ENCODE measurements at places on chromosomes 2 and 18. TPM values are rescaled to one million over a fixed set of nuclear protein-coding genes. Genes with fewer than 3 reads are reported as not detected.

- no peak overlapping the region for H3K4me3 ChIP-seq
- no peak for DNase-seq
- H3K27ac ChIP-seq: peak overlapping the region; percentile 46
- peaks cover 11% of the 10 kb centered on the region for H3K4me1 ChIP-seq
- peaks cover 92% of the 10 kb centered on the region for H3K36me3 ChIP-seq
- no peaks in the 10 kb centered on the region for H3K27me3 ChIP-seq
Measured at GRCh38 chr2:112065486-112065885, 10.4 kb downstream of the TMEM87B start.

Gene RAMP1
- total RNA-seq: 11.2 TPM

DNA sequence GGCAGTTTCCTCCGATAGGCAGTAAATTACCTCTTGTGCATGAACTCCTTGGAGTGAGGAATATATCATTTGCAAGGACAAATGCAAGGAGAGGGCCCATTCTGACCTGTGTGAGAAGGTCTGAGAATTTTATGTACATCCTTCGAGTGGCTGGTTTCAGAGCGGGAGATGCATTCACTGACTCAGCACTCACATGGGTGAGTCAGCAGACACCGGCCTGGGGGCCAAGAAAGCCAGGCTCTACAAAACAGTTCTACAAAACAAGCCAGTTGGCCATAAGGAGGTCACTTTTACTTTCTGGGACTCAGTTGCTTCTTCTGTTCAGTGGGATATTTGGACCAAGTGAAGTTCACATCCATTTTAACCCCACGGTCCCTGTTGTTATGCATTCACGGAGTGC lies 35.3 kb downstream of the CYP26B1 start:
- H3K36me3 ChIP-seq: no peaks in the 10 kb centered on the region
- no peak overlapping the region for H3K27ac ChIP-seq
- peak; percentile 65 for DNase-seq
- H3K4me1 ChIP-seq: peaks cover 23% of the 10 kb centered on the region

GRCh38 chr2:209875270-209875669 lies 103.6 kb downstream of the UNC80 start:
- H3K4me1 ChIP-seq: peaks cover 8% of the 10 kb centered on the region
- no peak overlapping the region for H3K27ac ChIP-seq
- no peak for DNase-seq
- no peak overlapping the region for H3K4me3 ChIP-seq
- no peaks in the 10 kb centered on the region for H3K27me3 ChIP-seq
- H3K36me3 ChIP-seq: no peaks in the 10 kb centered on the region

Gene KCNJ3
- total RNA-seq: not detected

- no peak overlapping the region for H3K27ac ChIP-seq
- no peaks in the 10 kb centered on the region for H3K27me3 ChIP-seq
- no peaks in the 10 kb centered on the region for H3K4me1 ChIP-seq
- no peak overlapping the region for H3K4me3 ChIP-seq
- peaks cover 70% of the 10 kb centered on the region for H3K36me3 ChIP-seq
Measured at GRCh38 chr2:61220768-61221167, 58.8 kb downstream of the C2orf74 start.

- H3K36me3 ChIP-seq: peaks cover 51% of the 10 kb centered on the region
- no peaks in the 10 kb centered on the region for H3K4me1 ChIP-seq
Measured at GRCh38 chr2:135844301-135844895, 7.4 kb upstream of the LCT start.

GRCh38 chr2:66456183-66457041 lies 21.5 kb downstream of the MEIS1 start:
- H3K4me3 ChIP-seq: no peak overlapping the region
- no peaks in the 10 kb centered on the region for H3K27me3 ChIP-seq
- peak overlapping the region; percentile 29 for H3K27ac ChIP-seq
- peak; percentile 17 for DNase-seq
- peaks cover 28% of the 10 kb centered on the region for H3K36me3 ChIP-seq

- no peak overlapping the region for H3K27ac ChIP-seq
- H3K36me3 ChIP-seq: peaks cover 4% of the 10 kb centered on the region
- peaks cover 2% of the 10 kb centered on the region for H3K4me1 ChIP-seq
- DNase-seq: no peak
Measured at GRCh38 chr2:190418727-190419126, 10.6 kb downstream of the MFSD6 start.

Data from MCF 10A (cell line).